ENCODE measurements at places on chromosomes 3 and 15.

DNA sequence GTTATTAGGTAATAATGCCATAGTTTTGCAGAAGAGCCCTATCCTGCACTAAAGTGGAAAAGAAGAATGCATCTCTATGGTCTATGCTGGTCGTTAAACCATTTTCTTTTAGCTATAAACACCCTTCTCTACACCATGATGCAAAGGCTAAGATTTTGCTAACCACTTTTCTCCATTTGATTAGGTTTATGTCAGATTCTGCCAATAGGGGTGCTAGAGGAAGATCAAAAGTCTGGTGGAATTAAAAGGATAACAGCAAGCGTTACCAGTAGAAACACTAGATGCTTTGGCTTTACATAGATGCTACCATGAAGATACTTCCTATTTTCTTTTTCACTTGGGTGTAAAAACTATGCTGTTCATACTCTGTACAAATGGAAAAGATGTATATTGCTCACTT lies 669.8 kb upstream of the ARPP21 start:
- no peak for DNase-seq

- DNase-seq = no peak
Measured at GRCh38 chr3:37456781-37457180, 282.4 kb upstream of the LRRFIP2 start.

- DNase-seq = no peak
Measured at GRCh38 chr3:53844262-53845102, 1.7 kb downstream of the CHDH start.

GRCh38 chr3:161161603-161162002 lies 56.5 kb upstream of the B3GALNT1 start:
- DNase-seq = no peak

- no peak for DNase-seq
Measured at GRCh38 chr15:71386005-71386404, 270.7 kb downstream of the THSD4 start.

Data from Jurkat, Clone E6-1 (cell line).